Posterior vena cava (tissue), 2 donors: ENCODE measurements at places on chromosomes 5 and 9. TPM values are rescaled to one million over a fixed set of nuclear protein-coding genes. Genes with fewer than 3 reads are reported as not detected.

TMEM245 gene
- 52.3 TPM for total RNA-seq

TAF11L5 gene
- total RNA-seq: not detected

NSG2 gene
- total RNA-seq: not detected

OLFML2A gene
- total RNA-seq: 9.1 TPM

PPP3R2 gene
- total RNA-seq: not detected

SAP30L gene
- total RNA-seq: 34.6 TPM

MARCHF11 gene
- total RNA-seq: not detected

PHF24 gene
- total RNA-seq: 1.0 TPM

PCDHB11 gene
- total RNA-seq: 3.6 TPM

FBN2 gene
- total RNA-seq: 6.3 TPM

DHFR gene
- total RNA-seq: 9.3 TPM

PCDHA9 gene
- 0.14 TPM for total RNA-seq

C9orf50 gene
- total RNA-seq: not detected

C9orf43 gene
- total RNA-seq: 0.32 TPM

INSL4 gene
- total RNA-seq: not detected

EIF4E1B gene
- total RNA-seq: not detected

GRM6 gene
- total RNA-seq: not detected

BTNL8 gene
- not detected for total RNA-seq
